Pancreas (tissue), 10 donors: ENCODE measurements at places on chromosomes 7 and 10.
A peak's percentile ranks its signal among the peaks of the same experiment; 100 is the strongest.

DNA sequence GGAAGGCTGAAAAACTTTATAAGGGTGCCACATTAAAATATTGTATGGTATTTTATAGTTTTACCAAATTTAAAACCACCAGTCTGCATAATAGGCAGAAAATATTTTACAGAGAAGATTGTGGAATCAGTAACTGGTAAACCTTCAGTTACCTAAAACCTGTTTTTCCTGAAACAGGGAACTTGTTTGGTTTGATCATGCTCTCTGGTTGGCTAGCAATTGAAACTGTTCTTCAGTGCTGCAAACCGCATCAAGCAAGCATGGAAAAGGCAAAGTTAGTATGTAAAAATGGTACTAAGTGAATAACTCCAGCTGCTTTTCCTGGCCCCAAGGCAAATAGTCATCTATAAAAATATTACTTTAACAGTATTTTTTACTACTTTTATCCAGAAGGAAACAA lies 316.9 kb upstream of the LRRN3 start:
- no peak for DNase-seq

DNA sequence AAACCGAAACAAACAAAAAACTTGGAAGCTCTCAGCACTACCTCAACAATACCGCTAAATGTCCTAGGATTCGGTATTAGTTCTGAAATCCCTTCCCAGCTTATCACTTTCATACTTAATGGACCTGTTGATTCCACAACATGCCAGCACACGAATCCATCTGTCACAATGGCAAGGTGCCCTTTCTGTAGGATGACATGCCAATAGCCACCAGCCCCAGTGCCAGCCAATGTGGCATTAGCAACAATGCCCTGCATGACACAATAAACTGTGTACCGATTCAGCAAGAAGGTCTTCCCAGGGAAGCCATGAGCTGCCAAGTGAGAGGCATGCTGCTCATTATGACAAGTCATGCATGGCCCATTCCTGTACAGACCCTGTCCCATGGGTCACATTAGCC lies 35.6 kb upstream of the CHCHD3 start:
- no peak for DNase-seq

- peak; percentile 87 for DNase-seq
These were observed 561 bp downstream of the PLEKHA1 start for GRCh38 chr10:122374859-122375678.

DNA sequence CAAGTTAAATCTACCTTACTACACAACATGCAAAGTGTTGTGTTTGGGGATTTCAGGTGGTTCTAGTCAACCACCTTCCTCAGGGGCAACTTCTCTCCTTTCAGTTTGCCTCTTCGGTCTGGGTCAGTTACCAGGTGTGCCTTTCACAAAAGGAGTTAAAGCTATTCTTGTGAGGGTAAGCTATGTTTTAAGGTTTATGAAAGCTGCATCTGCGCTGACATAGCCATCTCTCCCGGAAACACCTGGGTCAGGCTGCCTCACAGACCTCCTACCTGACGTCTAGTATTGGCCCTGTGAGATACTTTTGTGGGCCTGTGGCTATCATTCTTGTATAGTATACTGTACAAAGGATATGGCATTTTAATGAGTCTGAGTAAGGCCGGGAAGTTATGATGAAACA lies 67.7 kb upstream of the ITGA8 start:
- no peak for DNase-seq

GRCh38 chr7:120272701-120273475 lies at the start of gene KCND2:
TSS of gene KCND2 (plus strand) at chr7:120273175.
- peak; percentile 59 for DNase-seq
